Hypothalamus (tissue), 51 donors: ENCODE measurements at places on chromosomes 5 and 9.
A peak's percentile ranks its signal among the peaks of the same experiment; 100 is the strongest.

DNA sequence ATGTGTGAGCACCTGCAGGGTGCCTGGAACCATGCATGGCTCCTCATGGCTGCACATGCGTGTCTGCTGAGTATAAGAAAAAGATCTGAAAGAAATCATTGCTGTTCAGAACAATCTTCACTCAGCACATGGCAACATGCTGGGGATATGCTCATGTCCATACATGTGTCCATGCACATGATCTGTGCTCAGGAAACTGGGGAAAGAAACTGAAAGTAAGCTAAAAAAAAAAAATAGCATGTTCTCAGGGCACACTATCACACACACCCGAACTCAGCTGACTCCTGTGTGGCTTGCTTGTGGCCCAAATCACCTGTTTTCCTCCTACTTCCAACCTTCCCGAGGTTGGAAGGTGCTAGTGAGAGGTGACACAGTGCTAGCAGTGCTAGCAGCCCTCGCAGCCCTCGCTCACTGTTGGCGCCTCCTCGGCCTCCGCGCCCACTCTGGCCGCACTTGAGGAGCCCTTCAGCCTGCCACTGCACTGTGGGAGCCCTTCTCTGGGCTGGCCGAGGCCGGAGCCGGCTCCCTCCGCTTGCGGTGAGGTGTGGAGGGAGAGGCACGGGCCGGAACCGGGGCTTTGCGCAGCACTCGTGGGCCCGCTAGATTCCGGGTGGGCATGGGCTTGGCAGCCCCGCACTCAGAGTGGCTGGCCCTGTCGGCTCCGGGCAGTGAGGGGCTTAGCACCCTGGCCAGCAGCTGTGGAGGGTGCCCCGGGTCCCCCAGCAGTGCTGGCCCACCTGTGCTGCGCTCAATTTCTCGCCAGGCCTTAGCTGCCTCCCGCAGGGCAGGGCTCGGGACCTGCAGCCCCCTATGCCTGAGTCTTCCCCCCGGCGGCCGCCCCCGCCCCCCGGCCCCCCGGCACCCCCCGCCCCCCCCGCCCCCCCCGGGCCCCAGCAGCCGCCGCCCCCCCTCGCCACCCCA is 76.0 kb downstream of the GADD45G start:
- no peak for DNase-seq

- DNase-seq, result no peak
Observed at GRCh38 chr5:178120607-178121357, 7.5 kb downstream of the N4BP3 start.

DNA sequence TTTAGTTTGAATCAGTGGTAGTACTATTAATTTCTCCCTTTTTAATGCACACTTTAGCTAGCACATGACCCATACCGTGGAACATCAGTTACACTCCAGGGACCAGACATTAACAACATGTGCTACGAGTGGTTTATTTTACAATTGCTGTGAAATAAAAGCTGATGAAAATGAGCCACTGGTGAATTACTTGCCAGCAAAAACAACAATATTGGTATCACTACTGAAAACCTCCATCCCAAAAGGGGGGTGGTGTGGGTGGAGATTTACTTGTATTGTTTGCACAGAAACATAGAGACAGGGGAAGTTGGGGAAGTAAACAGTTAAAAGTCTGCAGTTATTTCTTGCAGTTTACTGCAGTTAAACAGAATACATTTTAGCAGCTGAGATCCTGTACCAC is 369.6 kb upstream of the GRAMD2B start:
- no peak for DNase-seq

- DNase-seq, result no peak
Observed at GRCh38 chr5:142785206-142785605, 15.0 kb downstream of the ARHGAP26 start.

- no peak for DNase-seq
Observed at GRCh38 chr9:83199832-83200231, 136.9 kb upstream of the RASEF start.

DNA sequence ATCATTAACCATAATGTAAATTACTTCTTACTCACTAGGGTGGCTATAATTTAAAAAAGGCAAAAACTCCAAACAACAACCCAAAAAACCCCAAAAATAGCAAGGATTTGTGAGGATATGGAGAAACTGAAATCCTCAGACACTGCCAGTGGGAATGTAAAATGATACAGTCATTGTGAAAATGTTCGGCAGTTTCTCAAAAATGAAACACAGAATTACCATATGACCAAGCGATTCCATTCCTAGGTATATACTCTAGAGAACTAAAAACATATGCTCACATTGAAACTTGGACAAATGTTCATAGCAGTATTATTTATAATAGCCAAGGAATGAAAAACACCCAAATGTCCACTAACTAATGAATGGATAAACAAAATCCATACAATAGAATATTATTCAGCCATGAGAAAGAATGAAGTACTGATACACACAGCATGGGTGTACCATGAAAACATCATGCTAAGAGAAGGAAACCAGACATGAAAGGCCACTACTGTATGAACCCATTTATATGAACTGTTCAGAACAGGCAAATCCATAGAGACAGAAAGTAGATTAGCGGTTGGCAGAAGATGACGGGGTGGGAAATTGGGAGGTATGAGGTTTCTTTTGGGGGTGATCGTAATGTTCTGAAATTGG is 119.1 kb downstream of the MAPKAP1 start:
- no peak for DNase-seq

DNA sequence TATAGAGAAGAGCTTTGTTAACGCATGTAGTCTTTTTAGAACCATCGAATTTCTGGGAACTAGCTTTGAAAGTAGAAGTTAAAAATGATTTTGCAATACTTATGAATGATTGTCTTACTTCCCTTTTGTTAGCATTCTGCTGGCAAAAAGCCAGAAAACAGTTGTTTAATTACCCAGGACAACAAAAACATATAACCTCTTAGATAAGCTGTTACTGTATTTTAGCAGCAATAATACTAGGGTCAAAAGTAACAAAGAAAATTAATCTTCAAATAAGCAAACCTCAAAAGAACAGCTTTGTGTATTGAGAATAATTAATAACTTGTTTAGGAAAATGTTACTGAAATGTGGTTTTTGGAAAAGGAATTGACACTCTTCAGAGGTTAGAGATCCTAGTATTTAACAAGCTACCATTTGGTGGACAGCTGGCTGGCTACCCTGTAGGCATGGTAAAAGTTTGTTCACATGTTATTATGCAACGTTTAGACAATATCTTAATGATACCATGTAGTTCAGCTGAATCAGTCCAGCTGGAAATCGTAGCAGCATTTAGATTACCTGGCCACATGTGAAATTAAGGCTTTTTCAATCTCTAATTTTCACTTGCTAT is 3.8 kb downstream of the FGF10 start:
- DNase-seq, result no peak

GRCh38 chr5:5181650-5182324 is 41.7 kb downstream of the ADAMTS16 start:
- no peak for DNase-seq

DNA sequence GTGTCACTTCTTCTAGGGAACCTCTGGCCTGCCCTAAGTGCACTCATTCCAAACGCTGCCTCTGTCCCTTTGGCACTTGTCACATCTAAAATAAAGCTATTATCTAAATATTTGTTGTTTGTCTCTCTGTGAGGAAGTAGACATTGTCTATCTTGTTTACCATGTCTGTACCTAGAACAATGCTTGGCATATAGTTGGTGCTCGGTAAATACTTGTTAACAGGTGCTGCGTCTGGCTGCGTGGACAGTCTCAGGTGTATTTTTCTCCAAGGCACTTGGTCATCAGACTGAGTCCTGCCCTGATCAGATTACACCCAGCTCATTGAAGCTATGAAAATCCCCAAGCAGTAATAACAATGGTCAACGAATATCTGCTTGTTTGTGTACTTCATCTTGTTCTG is 174.9 kb upstream of the SMIM23 start:
- DNase-seq, result no peak

DNA sequence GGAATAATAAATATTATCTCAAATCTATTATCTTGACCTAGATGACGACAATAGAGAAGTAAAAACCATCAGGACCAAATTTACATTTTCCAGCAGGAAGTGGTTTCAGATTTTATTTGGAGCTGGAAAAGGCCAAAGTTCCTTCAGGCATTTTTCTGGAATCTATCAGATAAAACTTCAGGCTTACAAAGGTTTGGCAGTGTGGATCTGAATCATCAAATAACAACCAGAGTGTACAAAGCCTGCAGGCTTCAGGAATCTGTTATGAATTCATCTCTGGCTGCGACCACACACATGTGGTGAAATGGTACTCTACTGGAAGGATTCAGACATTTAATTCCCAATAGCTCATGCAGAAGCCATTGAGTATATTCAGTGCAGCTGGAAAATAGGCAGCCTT is 726.4 kb upstream of the GRAMD2B start:
- no peak for DNase-seq

- no peak for DNase-seq
Observed at GRCh38 chr9:5841771-5842573, 9.1 kb upstream of the ERMP1 start.

- peak; percentile 11 for DNase-seq
Observed at GRCh38 chr5:16160706-16161105, 18.9 kb downstream of the MARCHF11 start.

- DNase-seq, result no peak
Observed at GRCh38 chr5:2432076-2432920, 319.2 kb downstream of the IRX2 start.

- peak; percentile 9 for DNase-seq
Observed at GRCh38 chr5:176541338-176542134, 4.3 kb upstream of the RNF44 start.

DNA sequence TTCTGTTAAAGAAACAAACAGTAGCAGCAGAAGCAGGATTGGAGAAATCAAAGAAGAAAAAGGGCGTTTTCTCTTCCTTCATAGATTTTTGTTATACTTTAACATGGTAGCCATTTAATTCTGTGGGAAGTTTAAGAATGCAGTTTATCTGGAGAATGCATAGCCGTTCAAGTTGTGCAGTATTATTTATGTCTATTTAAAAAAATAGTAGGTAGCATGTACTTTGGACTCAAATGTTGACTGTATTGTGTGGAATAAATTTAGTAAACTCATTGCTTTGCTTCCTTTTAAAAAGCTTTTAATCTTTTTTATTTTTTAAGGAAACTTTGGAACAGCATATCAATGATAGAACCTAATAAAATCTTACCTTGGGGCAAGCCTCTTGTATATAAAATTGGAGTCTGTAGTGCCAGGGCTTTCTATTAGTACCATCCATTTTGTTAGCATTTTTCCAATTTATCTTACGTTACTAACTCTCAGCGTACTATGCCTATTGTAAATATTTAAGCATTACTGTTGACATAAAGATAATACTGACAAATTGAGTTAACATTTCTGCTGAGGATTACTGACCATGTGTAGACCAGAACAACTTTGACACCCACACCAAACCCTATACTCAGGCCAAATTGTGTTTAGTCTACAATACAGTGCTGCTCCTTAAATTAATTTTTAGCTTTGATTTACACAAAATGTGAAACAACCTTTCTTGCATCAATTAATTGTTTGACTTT is 291.1 kb downstream of the NNT start:
- DNase-seq, result no peak
